Vagina (tissue), 2 donors: ENCODE measurements at places on chromosomes 1 and 21. TPM values are rescaled to one million over a fixed set of nuclear protein-coding genes. Genes with fewer than 3 reads are reported as not detected.

The LCE1D gene
- not detected for total RNA-seq

The RASSF5 gene
- total RNA-seq = 28.5 TPM

The KLHDC7A gene
- not detected for total RNA-seq

The MAN1C1 gene
- total RNA-seq = 31.4 TPM

The DPT gene
- total RNA-seq = 154 TPM

- no peak for DNase-seq
- H3K4me1 ChIP-seq = peaks cover 8% of the 10 kb centered on the region
- H3K27ac ChIP-seq = peak overlapping the region; percentile 7
- H3K36me3 ChIP-seq = no peaks in the 10 kb centered on the region
- H3K4me3 ChIP-seq = no peak overlapping the region
Measured at GRCh38 chr1:12014141-12014991, 4.9 kb upstream of the MIIP start.

DNA sequence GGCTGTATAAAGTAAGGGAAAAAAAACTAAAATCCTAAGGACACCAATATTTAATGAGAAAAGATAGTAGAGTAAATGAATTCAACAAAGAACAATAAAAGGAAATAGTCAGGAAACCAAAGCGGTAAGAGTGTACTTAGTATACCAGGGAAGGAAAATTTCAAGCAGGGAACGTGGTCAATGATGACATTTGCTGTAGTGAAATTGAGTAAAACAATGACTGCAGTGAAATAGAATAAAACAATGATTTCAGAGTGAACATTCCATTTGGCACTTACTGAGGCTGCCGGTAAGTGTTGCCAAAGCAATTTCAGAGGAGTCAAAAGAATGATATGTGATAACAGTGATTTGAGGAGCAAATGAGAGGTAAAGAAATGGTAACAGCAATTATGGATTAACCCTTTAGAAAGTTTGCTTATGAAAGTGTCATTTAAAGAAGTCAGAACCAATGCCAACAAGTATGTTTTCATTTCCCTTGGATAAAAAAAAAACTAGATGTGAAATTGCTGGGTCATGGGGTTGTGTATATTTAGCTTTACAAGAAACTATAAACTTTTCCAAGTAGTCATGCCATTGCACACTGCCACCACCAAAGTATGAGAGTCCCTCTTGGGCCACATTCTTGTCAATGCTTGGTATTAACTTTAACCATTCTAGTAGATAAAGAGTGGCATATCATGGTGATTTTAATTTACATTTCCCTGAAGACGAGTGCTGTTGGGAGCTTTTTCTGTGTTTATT lies 50.5 kb downstream of the VCAM1 start:
- no peak for DNase-seq
- no peak overlapping the region for H3K4me3 ChIP-seq
- H3K27ac ChIP-seq = no peak overlapping the region

DNA sequence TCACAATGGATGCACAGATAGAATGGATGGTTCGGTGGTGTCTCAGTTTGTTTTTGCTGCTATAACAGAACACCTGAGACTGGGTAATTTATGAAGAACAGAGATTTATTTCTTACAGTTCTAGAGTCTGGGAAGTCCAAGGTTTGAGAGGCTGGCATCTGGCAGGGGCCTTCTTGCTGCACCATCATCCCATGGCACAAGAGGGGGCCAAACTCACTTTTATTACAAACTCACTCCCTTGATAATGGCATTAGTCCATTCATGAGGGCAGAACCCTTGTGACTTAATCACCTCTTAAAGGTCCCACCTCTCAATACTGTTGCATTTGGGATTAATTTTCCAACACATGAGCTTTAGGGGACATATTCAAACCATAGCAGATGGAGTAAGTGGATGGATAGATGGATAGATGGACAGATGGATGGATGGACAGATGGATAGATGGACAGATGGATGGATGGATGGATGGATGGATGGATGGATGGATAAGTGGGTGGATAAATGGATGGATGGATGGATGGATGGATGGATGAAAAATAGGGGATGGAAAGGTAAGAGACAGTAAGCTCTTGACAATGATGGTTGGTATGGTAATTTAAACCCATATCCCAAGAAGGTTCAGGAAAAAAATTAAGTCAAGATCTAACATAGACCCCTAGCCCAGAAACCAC lies 16.5 kb downstream of the CAMK2N1 start:
- H3K4me3 ChIP-seq = no peak overlapping the region
- H3K36me3 ChIP-seq = no peaks in the 10 kb centered on the region
- no peaks in the 10 kb centered on the region for H3K27me3 ChIP-seq
- H3K27ac ChIP-seq = no peak overlapping the region

GRCh38 chr1:89605692-89606091 lies 27.2 kb upstream of the LRRC8C start:
- DNase-seq = no peak
- H3K36me3 ChIP-seq = no peaks in the 10 kb centered on the region
- peaks cover 11% of the 10 kb centered on the region for H3K4me1 ChIP-seq
- no peak overlapping the region for H3K27ac ChIP-seq
- H3K4me3 ChIP-seq = no peak overlapping the region
- H3K27me3 ChIP-seq = no peaks in the 10 kb centered on the region

DNA sequence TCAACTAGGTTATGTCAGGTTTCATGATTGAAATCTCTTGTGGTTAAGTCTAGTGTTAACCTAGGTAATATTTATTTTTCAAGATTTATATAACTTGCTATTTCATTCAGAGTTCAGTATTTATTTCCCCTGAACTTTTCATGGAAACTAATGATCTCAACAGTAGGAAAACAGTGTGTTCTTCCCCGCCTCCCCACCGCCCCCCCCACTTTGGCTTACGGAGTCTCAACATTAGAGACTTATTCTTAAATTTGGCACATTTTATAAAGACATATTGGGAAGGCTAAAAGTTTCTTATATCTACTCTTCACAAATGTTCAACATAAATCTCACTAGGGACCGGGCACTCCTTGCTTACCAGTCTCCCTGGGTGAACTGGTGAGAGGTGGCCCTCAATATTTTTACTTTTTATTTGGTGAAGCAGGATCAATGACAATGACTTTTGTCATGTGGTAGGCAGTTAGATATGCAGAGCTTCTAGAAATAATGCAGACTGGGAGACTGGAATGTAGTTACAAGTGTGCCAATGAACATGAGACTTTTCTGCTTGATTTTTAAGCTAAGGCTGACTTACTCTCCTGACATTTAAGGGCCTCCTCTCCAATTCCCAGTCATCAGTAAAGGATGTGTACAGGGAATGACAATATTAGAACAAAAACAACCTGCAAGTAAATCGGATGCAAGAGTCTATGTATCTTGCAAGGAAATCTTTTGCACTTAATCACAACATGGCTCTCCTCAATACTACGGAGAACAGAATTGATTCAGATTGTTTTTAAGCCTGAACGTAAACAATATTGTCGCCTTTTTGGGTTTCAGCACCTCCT lies 1.7 kb upstream of the MAN1A2 start:
- peaks cover 55% of the 10 kb centered on the region for H3K4me1 ChIP-seq
- H3K4me3 ChIP-seq = peak overlapping the region; percentile 87
- H3K36me3 ChIP-seq = no peaks in the 10 kb centered on the region
- H3K27ac ChIP-seq = peak overlapping the region; percentile 97
- H3K27me3 ChIP-seq = no peaks in the 10 kb centered on the region
- no peak for DNase-seq

- no peaks in the 10 kb centered on the region for H3K27me3 ChIP-seq
- no peaks in the 10 kb centered on the region for H3K4me1 ChIP-seq
- no peak overlapping the region for H3K4me3 ChIP-seq
- DNase-seq = no peak
Measured at GRCh38 chr1:221520250-221520649, 221.6 kb downstream of the DUSP10 start.
